Stimulated activated CD4-positive, alpha-beta T cell treated with anti-CD3 and anti-CD28 coated beads, Interleukin-1b, Interleukin-23, amount 100 ng/mL, for 1 hour (primary cell): ENCODE measurements at places on chromosomes 4 and X.

GRCh38 chrX:153495903-153496589, 1.3 kb downstream of the BGN start:
- DNase-seq = no peak

DNA sequence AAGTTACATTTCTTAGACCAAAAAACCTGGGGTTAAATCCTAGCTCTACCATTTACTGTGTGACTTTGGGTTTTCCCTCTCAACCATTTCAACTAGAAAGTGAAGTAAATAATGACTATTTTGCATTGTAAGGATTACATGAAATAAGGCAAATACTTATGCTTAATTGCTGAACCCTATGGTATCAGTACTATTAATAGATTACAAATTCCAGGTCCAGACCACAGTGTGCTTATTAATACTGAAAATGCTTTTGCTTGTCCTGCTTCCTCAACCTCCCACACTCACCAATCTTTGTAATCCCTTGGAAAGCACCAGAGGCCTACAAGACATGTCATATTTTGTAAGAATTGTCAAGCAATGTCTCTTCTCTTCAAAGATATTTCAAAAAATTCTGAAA, 456.5 kb downstream of the SPOCK3 start:
- DNase-seq = no peak

DNA sequence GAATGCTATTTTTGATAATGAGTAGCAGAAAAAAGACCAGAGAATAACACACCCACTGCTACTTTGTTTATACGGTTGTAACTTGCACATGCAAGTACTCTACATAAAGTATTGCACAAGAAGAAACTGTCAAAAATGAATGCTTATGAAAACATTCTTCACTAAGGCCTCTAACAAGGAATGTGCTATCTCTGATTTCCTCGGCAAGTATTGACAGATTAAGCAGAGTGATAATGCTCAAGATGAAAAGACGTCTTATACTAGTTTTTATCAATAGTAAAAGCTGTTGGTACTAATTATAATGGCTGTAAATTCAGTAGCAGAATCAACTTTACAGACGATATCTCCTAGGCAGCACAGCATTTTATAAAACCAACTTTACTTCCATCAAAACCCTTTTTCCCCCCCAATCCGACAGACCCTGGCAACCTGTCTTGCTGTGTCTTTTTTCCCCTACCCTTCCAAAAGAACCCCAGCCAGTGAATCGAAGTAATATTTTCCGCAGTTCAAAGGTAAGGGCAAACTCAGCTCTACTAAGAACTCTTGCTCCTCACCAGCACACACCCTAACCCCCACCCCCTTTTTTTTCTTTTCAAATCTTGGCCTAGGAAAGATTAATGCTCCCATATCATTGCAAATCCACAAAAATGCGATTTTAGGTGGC, 1.5 kb downstream of the FRYL start:
- DNase-seq = no peak

DNA sequence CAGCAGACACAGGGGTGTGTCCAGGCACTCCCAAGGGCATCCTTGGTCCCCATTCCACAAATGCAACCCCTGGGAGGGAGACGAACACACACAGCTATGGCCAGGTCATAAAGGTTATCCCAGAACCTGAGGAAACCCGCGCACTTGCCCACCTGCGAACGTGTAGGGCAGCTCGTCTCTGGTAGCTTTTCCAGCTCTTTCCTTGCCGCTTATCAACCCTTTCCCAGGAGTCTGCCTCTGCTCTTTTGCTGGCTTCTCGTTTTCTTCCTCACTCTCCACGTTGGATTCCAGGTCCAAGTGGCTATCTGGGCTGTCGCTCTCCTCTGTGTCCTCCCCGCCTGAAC, 13.5 kb downstream of the NOP14 start:
- no peak for DNase-seq

DNA sequence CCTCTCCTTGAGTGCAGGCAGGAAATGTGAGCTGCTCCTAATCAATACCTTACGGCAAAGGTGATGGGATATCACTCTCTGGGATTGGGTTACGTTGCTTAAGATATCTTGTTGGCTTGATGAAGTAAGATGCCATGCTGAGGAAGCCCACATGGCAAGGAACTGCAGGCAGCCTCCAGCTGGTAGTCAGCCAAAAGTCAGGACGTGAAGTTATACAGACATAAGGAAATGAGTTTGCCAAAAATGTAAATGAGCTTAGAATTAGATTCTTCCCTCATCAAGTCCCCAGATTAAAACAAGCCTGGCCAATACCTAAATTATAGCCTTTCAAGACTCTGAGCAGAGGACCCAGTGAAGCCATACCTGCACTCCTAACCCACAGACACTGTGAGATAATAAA, 155.0 kb downstream of the QDPR start:
- DNase-seq = no peak

- no peak for DNase-seq
Measured at GRCh38 chr4:2790583-2791517, 2.0 kb upstream of the SH3BP2 start.

GRCh38 chr4:15765391-15765790, 12.7 kb upstream of the CD38 start:
- DNase-seq = no peak

GRCh38 chrX:34918856-34919255, 23.7 kb upstream of the FAM47B start:
- no peak for DNase-seq

- DNase-seq = no peak
Measured at GRCh38 chr4:130563185-130563888, 1467.4 kb downstream of the C4orf33 start.

- DNase-seq = no peak
Measured at GRCh38 chr4:152786627-152787026, 6.9 kb downstream of the ARFIP1 start.
